ENCODE measurements at places on chromosomes 2 and 18.

GRCh38 chr2:12048550-12048949, 302.1 kb downstream of the LPIN1 start:
- DNase-seq = no peak

DNA sequence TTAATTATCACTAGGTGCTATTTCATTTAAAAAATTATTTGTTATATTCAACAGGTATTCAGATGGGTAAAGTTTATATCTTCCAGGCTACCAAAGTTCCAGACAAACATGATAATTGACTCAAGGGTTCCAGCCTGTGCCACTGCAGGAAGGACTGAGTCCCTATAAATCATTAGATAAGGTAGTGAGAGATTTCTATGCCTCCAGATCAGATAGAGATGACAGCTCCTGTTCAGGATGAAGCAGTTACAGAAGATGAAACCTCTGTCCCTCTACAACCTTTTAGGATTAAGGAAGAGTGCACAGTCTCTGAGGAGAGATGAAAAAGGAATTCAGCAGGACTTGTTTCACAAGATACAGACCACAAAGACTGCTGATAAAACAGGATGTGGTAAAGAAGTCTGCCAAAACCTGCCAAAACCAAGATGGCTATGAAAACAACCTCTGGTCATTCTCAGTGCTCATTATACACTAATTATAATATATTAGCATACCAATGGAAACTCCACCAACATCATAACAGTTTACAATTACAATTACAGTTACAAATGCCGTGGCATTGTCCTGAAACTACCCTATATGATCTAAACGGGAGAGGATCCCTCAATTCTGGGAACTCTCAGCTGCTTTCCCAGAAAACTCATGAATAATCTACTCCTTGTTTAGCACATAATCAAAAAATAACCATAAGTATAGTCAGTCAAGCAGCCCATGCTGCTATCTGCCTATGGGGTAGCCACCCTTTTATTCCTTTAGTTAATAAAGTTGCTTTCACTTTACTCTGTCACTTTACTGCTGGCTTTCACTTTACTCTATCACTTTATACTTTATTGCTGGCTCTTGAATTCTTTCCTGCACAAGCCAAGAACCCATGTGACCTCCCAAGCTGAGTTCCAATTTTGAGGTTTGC, 288.5 kb downstream of the PDE11A start:
- DNase-seq = peak; percentile 71

DNA sequence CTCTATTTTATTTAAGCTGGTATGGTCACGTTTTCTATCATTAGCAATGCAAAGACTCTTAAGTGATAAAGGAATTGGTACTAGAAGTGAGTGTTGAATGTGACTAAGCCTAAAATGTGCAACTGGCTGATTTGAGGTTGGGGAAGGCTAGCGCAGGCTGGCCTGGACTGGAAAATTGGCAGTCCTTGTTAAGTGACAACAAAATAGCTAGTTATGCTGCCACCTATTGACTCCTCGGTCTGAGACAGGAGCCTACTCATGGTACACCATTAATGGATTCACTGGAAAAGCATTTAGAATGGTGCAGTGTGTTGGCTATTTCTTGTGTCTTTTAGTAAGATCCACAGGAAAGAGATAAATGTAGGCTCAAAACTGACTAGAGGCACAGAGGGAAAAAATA, 5.7 kb upstream of the WIPF1 start:
- peak; percentile 63 for DNase-seq

DNA sequence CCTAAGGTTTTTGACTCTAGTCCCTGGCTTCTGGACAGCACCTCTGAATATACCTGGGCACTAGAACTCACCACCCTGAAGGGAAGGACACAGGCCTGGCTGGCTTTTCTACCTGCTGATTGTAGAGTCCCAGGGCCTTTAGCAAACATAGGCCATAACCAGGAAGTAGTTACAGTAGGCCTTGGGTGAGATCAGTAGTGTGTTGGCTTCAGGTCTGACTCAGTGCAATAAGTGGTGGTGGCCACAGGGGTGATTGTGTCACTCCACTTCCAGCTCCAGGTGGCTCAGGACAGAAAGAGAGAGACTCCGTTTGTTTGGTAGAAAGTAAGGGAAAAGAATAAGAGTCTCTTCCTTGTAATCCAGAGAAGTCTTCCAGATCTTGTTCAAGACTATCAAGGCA, 101.7 kb upstream of the LGALSL start:
- no peak for DNase-seq

DNA sequence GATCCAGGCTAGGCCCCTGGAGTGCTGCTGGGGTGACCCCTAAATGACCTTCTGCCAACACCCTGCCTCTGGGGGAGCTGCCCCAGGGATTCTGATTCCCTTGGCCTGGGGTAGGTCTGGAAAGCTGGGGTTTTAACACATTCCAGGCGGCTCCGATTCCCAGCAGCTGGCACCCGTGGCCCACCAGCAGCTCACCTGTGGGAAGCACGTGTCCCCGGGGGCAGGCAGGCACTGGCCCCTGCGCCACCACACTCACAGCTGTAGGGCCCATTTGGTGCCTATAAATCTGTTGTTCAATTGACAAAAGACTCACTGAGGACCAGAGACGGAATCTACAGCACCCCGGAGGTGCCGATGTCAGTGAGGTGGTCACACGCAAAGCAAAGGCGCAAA, 4.1 kb upstream of the KLHL30 start:
- DNase-seq = no peak

GRCh38 chr2:20976527-20976926, 67.3 kb downstream of the APOB start:
- DNase-seq = no peak
